ENCODE measurements at places on chromosomes 2 and 18. TPM values are rescaled to one million over a fixed set of nuclear protein-coding genes. Genes with fewer than 3 reads are reported as not detected.
A peak's percentile ranks its signal among the peaks of the same experiment; 100 is the strongest.

RND3 gene
- 9.7 TPM for polyA plus RNA-seq

DNA sequence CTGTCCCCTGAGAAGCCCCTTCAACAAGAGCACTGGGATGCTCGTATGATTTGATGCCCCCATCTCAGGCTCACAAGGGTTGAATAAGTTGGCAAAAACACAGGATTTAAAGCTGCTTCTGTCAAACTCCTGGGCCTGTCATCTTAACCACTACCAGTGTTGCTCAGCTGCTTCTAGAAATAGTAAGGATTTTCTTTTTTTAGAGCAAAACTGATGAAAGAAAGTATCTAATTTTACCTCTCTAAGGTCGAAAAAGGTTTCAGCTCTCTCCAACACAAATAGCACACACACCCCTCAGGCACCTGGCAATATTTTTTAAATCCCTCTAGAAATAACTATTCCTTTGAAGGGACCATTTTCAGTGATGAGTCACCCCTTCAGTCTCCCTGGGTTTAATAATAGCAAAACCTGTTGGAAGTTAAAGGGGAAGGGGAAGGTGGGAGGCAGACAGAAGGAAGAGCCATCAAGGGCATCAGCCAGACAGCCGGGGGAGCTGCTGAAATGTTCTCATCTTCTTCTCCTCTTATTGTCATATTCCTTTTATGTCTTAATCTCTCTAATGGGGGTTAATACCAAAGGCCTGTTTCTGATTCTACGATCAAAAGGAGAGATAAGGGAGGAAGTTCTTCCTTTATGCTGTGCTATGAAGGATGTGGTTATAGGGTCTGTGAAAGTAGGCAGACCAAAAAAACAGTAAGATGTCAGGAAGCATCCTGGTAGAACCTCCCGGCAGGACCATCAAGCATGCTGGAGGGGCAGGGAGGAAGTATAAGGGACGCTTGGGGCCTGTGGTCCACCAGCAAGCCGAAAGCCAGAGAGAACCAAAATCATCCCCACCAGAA, 31.9 kb upstream of the SLC35G4 start:
- DNase-seq: no peak

GKN1 gene
- 0.21 TPM for polyA plus RNA-seq

LRRC30 gene
- 21.7 TPM for polyA plus RNA-seq

DNA sequence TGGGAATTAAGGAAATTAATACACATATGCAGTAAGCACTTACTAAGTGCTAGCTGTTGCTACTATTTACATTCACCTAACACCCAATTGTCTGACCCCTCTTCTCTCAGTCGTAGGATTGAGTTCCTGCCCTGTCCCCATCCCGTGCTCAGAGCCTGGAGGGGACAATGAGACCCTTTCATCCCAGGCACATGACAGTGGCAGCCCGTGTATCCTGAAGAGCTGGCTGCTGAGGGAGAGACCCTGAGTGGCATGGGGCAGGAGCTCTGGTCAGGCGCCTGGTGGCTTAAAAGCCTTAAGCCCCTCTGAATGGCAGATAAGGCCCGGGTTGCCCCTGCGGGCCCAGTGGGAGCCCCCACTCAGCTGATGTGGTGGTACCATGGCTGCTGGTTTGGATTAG, 99.0 kb downstream of the DYSF start:
- peak; percentile 24 for DNase-seq

ARHGAP25 gene
- polyA plus RNA-seq: 1.6 TPM

- peak; percentile 51 for DNase-seq
Observed at GRCh38 chr2:32627441-32627813, 423 bp upstream of the TTC27 start.

- DNase-seq: no peak
Observed at GRCh38 chr2:200101922-200102321, 146.5 kb downstream of the MAIP1 start.

GRCh38 chr2:76849086-76849485, 673.1 kb downstream of the LRRTM4 start:
- DNase-seq: no peak

FBXO36 gene
- polyA plus RNA-seq: 0.21 TPM

C2orf66 gene
- 0.03 TPM for polyA plus RNA-seq

PTPRN gene
- polyA plus RNA-seq: 0.17 TPM

DNA sequence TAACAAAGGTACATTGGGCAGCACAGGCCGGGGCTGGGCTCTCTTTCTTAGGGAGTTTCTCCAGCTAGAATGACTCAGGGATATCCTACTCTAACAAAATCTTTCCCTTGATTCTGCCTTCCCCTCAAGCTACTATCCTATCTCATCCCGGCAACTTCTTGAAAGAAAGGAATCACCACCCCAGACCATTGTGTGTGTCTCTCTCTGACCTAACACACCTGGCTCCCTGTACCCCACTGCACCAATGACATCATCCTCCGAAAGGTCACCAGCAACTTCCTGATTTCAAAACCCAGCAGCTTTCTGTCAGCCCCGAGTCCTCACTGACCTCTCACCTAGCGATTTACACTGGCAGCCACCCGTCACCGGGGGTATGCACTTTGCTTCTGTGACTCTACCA, 72.1 kb upstream of the MAP4K4 start:
- DNase-seq: no peak

TTR gene
- polyA plus RNA-seq: not detected

AQP12A gene
- not detected for polyA plus RNA-seq

OTOF gene
- polyA plus RNA-seq: 0.14 TPM

DNER gene
- polyA plus RNA-seq: 0.56 TPM

ASPRV1 gene
- 1.2 TPM for polyA plus RNA-seq

DNA sequence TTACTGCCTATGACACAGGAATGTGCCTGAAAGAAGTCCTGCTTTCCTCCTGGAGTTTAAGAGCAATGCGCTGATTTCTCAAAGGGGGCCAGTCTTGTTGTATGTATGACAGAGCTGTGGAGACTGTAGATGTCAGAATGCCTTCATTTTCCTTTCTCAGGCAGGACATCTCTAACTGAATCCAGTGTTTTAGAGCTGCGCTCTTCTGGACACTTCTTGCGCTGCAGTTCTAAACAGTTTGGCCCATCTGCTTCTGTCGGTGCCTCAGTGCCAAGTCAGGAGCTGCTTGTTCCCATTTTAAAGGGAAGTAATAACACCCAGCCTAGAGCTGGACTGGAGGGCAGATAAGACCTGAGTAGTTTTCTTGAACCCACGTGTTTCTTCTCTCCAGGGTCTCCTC, 91.4 kb downstream of the ESCO1 start:
- DNase-seq: no peak

- DNase-seq: no peak
Observed at GRCh38 chr18:24590946-24591345, 130.5 kb downstream of the HRH4 start.

DNA sequence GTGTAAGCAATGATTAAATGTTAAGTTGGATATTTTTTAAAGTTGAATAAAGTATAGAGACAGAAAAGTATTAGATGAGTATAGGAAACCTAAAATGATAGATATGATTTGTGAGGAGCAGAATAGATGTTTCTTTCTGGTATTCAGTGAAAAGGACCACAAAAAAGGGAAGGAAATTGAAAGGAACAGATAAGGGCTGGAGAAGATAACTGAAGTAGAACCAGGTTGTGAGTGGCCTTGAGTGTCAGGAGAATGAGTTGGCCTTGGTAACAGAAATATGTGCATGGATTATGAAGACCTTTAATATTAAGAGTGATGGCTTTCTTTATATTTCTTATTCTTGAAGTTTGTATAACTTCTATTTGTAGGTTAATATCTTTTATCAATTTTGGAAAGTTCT, 543.5 kb downstream of the METTL4 start:
- DNase-seq: no peak

DNA sequence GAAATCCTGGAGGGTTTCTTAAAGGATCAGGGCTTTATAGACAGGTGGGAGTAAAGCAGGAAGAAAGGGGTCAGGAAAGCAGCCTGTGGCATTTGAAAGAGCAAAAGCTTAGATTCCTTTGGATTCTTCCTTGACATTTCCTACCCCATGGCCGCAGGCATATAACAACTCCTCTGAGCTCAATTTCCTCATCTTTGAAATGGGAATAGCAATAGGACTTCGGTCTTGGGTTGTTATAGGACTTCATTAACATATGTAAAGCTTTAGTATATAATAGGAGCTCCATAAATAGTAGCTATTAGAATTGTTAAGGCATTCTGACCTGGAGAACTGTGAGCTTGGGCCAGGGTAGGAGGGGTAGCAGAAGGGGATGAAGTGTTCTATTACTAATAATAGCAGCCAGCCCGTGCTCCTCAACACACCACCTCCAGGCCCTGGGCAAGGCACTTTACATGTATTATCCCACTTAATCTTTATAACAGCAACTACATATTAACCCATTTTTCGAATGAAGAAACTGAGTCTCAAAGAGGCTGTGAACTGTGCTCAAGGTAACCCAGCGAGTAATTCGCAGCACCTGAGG, 10.6 kb downstream of the ZFP36L2 start:
- DNase-seq: no peak

Measured in psoas muscle (tissue), 8 donors.